ENCODE measurements at places on chromosomes 5 and 9. TPM values are rescaled to one million over a fixed set of nuclear protein-coding genes. Genes with fewer than 3 reads are reported as not detected.

IPO11 gene
- total RNA-seq: 27.5 TPM

GRCh38 chr9:98589102-98589501 is 119.6 kb downstream of the GABBR2 start:
- DNase-seq: no peak

CDH6 gene
- under 0.01 TPM for total RNA-seq

DNA sequence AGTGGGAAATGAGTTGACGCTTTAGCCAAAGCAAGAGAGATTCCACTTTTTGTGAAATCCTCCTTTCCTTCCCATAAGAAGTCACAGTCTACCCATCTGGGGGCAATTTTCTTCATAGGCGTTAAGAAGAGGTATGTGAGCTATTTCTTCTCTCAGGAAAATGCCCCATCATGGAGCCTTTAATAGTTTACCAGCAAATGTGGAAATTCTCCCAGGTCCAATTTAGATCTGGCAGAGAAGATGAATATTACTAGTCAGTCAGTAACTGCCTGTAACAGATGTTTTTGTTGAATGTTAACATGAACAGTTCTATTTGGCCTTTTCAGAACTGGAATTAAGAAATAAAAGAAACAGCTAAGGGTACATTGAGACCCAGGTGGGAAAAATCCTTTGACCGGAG is 156.4 kb upstream of the RFX3 start:
- no peak for DNase-seq

DNA sequence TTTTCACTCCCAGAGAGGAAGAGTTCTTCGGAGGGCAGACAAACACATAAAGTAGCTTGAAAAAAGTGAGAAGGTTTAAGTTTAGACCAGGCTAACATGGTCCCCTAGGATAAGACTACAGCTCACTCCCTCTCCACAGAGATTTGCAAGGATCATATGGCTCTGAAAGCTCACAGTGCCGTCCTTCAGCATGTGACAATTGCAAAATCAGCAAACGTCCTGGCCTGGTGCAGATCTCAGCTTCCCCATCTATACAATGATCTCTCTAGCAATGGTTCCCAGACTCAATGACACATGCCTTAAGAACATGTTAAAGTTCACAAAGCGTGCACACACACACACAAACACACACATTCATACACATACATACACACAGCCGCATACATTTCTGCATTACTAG is 327.6 kb downstream of the ACTL7B start:
- DNase-seq: no peak

DNA sequence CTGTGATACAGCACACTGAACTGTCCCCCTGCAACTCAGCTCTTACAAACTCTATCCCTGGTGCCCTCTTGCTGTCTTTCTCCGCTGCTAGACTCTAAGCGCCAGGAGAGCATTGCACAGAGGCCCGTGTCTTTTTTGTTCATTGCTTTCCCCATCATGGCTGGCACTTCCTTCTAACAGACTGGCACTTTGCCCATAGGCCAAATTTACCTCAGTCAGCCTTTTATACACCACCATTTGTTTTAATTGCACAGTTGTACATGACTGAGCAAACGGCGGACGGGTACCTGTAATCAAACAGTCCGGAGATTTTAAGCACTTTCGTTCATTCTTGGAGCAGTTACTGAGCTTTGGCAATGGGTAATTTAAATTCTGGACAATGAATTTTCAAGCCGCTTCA is 102.2 kb upstream of the CLINT1 start:
- DNase-seq: no peak

DNA sequence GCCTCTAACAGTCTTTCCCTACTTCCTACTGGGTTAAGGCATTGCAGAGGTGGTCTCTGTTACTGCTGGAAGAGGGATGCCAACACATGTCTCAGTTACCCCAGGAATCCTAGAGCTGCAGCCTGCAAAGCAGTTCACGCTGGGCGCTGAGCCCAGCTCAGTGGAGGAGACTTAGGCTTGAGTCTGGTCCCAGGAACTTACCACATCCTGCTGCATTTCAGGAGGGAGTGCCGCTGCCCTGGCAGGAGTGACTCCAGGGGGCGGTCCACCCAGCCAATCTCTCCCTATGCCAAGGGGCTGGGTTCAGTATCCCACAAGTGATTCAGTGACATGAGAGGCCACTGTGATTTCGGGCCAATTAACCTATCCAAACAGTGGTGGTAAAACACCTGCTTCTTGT is 7.6 kb downstream of the TTC16 start:
- no peak for DNase-seq

- no peak for DNase-seq
These were observed 136.5 kb downstream of the PBX3 start for GRCh38 chr9:125883565-125884217.

GPR151 gene
- total RNA-seq: not detected

KCNV2 gene
- under 0.01 TPM for total RNA-seq

- no peak for DNase-seq
These were observed 88.1 kb downstream of the PAX5 start for GRCh38 chr9:36945999-36946398.

PCDHB5 gene
- under 0.01 TPM for total RNA-seq

DNA sequence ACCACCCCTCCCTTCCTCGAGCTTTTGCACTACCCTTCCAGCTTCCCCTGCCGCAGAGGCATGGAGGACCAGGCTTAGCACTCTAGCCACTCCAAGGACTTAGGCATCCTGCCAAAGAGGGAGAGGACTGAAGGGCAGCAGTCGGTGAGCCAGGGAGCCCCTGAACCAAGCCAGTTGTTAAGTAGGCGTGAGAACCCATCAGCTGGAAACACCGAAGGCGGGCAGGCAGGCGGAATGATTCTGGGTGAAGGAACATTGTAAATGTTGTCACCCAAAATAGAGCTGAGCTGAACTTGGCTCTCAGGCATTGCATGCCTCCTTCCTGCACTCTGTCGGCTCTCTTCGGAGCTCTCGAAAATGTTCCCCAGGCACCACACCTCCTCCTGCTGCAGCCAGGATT is 42.8 kb downstream of the NRG2 start:
- DNase-seq: no peak

CTNND2 gene
- total RNA-seq: not detected

IL3 gene
- not detected for total RNA-seq

Data from hematopoietic multipotent progenitor cell (in vitro differentiated cells).